ENCODE measurements at places on chromosomes 2 and 18. TPM values are rescaled to one million over a fixed set of nuclear protein-coding genes. Genes with fewer than 3 reads are reported as not detected.

Gene DLX1
- total RNA-seq, result not detected

Gene KCNS3
- total RNA-seq, result 28.8 TPM

Gene TIA1
- 104 TPM for total RNA-seq

Gene CREG2
- 9.0 TPM for total RNA-seq

Gene CACNB4
- total RNA-seq, result 0.98 TPM

Gene METAP1D
- total RNA-seq, result 32.4 TPM

Gene KCNJ3
- not detected for total RNA-seq

Gene MEP1B
- total RNA-seq, result not detected

Gene SCTR
- not detected for total RNA-seq

Gene GCG
- not detected for total RNA-seq

Gene SAP130
- 27.2 TPM for total RNA-seq

Gene ABCG8
- total RNA-seq, result not detected

Gene RAB6D
- not detected for total RNA-seq
